ENCODE measurements at places on chromosomes 2 and 18. TPM values are rescaled to one million over a fixed set of nuclear protein-coding genes. Genes with fewer than 3 reads are reported as not detected.

DNA sequence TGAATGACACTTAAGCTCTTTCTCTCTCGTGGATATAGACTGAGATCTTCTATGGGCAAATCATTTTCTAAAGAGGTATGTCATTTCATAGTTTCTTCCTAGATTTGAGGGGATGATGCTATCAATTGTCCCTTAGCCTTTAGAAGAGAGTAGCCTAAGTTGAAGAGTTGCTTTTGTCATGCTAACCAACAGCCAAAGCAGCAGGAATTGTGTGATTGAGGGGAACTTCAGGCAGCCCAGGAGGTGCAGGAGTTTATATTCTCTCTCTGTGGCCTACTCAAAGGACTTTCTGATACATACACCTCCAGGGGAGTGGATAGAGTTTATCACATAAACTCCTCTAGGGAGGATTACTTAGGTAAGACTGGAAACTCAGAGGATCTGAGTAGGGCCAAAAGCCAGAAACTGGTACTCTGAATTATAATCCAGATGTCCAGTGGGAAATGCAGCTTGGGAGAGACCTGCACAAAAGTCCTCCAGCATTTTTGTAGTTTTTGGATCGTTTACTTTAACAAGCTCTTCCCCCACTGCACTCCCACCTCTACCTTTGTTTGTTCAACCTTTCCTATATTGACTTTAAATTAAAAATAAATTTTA is 150.7 kb upstream of the CCDC68 start:
- H3K36me3 ChIP-seq = no peaks in the 10 kb centered on the region
- DNase-seq = no peak
- H3K27ac ChIP-seq = no peak overlapping the region
- H3K4me1 ChIP-seq = no peaks in the 10 kb centered on the region

GRCh38 chr2:28488083-28488830 is 7.6 kb upstream of the PLB1 start:
- no peaks in the 10 kb centered on the region for H3K4me1 ChIP-seq
- DNase-seq = no peak
- H3K4me3 ChIP-seq = no peak overlapping the region
- H3K36me3 ChIP-seq = no peaks in the 10 kb centered on the region
- H3K27me3 ChIP-seq = peaks cover 2% of the 10 kb centered on the region

- H3K4me1 ChIP-seq = no peaks in the 10 kb centered on the region
- no peaks in the 10 kb centered on the region for H3K27me3 ChIP-seq
- H3K36me3 ChIP-seq = no peaks in the 10 kb centered on the region
- no peak overlapping the region for H3K27ac ChIP-seq
These were observed 142.9 kb upstream of the FIGN start for GRCh38 chr2:163878718-163879117.

The C2orf66 gene
- total RNA-seq = 0.44 TPM

DNA sequence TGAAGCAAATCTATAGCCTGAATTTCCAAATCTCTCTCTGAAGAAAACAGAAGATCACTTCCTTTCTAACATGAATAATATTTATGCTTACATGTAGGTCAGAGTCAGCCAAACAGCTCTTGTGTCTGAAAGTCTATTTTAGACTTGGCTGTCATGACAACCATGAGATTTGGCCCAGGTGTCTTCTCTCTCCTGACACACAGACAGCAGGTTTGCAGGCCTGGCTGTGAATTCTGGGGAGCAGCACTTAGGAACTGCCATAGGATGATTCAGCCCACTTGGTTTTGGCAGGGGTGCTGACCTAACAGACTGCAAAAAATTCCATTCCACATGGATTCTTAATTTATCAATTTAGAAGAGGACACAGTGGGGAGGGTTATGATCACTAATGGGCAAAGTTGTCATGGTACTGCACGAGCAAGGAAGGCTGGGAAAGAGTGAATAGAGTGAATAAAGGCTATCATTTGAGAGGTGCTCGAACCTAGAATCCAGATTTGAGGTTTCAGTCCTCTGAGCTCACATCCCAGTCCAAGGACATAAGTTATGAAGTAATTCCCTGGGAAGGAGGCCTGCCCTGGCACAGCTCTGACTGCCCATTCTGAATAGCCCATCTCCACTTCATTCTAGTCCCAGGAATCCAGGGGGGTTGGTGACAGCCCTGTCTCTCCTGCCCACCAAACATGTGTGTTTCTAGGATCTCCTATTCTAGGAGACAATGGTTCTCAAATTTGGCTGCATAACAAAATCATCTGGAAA is 453.9 kb upstream of the TRIB2 start:
- H3K27me3 ChIP-seq = peaks cover 4% of the 10 kb centered on the region
- no peak overlapping the region for H3K4me3 ChIP-seq
- peaks cover 9% of the 10 kb centered on the region for H3K4me1 ChIP-seq
- no peak for DNase-seq
- no peak overlapping the region for H3K27ac ChIP-seq

DNA sequence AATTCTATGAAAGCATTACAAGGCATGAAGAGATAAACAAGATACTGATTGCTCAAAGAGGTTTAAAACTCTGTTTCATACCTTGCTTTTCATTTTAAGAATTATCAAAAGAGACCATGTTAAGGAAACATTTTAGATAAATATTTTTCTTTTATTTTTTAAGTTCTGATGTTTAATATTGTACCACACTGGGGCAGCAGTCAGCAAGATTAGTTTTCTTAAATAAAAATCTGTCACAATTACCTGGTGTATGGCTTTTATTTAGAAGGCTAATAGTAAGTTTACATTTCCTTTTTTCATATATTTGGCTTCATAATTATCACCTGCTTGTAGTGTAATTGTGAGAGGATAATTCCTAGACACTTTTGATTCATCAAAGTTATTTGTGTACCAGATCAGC is 46.4 kb downstream of the ZNF804A start:
- H3K27me3 ChIP-seq = no peaks in the 10 kb centered on the region
- DNase-seq = no peak
- H3K4me1 ChIP-seq = no peaks in the 10 kb centered on the region
- no peaks in the 10 kb centered on the region for H3K36me3 ChIP-seq
- no peak overlapping the region for H3K27ac ChIP-seq
- H3K4me3 ChIP-seq = no peak overlapping the region

DNA sequence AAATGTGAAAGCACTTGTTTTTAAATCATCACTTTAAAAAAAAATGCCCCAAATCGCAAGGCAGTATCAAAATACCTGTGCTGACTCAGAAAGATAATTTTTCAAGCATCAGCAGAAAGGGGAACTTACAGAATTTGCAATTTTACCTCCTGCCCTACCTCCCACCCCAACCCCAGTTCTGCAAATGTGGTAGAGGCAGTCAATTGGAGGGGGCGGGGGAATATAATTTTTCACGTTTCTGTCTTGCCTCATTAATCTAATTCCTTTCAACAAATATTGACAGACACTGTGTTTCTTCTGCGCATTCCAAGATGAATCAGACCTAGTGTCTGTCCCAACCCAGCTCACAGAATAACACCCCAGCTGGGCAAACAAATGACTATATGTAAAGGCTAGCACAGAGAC is 76.8 kb downstream of the ALPK2 start:
- no peaks in the 10 kb centered on the region for H3K27me3 ChIP-seq
- no peak for DNase-seq
- H3K27ac ChIP-seq = no peak overlapping the region
- no peak overlapping the region for H3K4me3 ChIP-seq
- peaks cover 2% of the 10 kb centered on the region for H3K36me3 ChIP-seq

The NDC80 gene
- total RNA-seq = 96.5 TPM

The SP140 gene
- total RNA-seq = 58.8 TPM

- H3K27ac ChIP-seq = no peak overlapping the region
- no peak for DNase-seq
- H3K4me3 ChIP-seq = no peak overlapping the region
- peaks cover 8% of the 10 kb centered on the region for H3K36me3 ChIP-seq
- peaks cover 24% of the 10 kb centered on the region for H3K27me3 ChIP-seq
These were observed 38.9 kb downstream of the SETBP1 start for GRCh38 chr18:44719519-44720060.

DNA sequence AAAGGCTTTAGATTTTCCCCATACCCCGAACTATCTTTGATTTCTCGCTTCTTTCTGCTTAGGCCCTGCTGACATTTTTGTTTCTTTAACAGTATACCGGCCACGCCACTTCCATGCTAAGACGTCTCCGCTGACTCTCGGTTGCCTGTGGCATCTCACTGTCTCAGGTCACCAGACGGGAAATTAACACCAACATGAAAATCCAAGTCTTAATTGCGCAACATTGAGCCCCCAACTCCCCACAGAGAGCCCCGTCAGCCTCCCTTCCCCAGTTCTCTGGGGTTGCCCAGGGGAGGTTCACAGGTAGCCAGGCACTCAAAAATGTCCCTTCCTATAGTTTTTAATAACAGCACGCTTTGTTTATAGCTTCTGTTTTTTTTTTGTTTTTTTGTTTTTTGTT is 30.2 kb downstream of the CD8B2 start:
- no peak overlapping the region for H3K27ac ChIP-seq
- no peaks in the 10 kb centered on the region for H3K27me3 ChIP-seq
- no peak overlapping the region for H3K4me3 ChIP-seq
- no peaks in the 10 kb centered on the region for H3K36me3 ChIP-seq
- peaks cover under 1% of the 10 kb centered on the region for H3K4me1 ChIP-seq
- DNase-seq = no peak

The IL36B gene
- not detected for total RNA-seq

Measured in activated CD4-positive, alpha-beta T cell treated with anti-CD3 and anti-CD28 coated beads, Interleukin-2, amount 10 ng/mL, durations not matched to agents 7 days and 5 days (primary cell).